ENCODE measurements at places on chromosomes 2 and 18. TPM values are rescaled to one million over a fixed set of nuclear protein-coding genes. Genes with fewer than 3 reads are reported as not detected.

GRCh38 chr2:218396688-218397462 is 2.8 kb upstream of the CTDSP1 start:
- H3K27me3 ChIP-seq = no peaks in the 10 kb centered on the region
- no peaks in the 10 kb centered on the region for H3K36me3 ChIP-seq
- peak; percentile 92 for DNase-seq
- H3K27ac ChIP-seq = peak overlapping the region; percentile 81
- peaks cover 19% of the 10 kb centered on the region for H3K4me1 ChIP-seq

DNA sequence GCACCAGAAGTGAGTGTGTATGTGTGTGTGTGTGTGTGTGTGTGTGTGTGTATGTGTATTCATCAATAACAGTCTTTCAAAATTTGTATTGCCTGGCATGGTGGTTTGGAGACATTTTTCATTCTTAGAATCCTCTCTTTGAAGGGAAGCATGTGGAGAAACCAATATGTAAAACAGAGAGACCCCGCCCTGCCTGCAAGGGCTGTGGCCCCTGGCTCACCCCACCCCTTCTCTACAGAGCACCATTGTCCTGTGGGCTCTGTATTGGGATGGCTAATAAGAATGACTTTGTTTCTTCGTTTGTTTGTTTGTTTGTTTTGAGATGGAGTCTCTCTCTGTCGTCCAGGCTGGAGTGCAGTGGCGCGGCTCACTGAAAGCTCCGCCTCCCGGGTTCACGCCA is 65.9 kb downstream of the GNAL start:
- no peak overlapping the region for H3K27ac ChIP-seq
- peaks cover 40% of the 10 kb centered on the region for H3K27me3 ChIP-seq
- no peak overlapping the region for H3K4me3 ChIP-seq
- H3K36me3 ChIP-seq = no peaks in the 10 kb centered on the region
- no peak for DNase-seq

DNA sequence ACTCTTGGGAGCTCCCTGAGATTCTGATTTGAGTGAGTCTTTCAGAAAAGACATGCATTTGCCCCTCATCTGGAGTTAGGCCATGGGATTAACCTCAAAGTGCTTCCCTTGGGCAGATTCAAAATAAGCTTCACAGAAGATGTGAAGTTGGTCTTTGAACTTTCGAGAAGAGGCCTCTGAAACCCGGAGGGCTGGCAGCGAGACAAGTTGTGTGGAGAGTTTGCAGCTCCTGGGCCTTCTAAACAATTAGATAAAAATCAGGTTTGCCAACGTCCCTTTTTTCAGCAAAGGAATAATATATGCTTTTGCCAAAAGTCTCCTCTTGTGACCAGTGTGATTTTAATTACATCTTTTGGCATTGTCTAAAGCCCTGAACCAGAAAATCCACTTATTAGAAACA is 489.7 kb downstream of the SOX11 start:
- H3K27me3 ChIP-seq = no peaks in the 10 kb centered on the region
- peak; percentile 45 for DNase-seq
- H3K27ac ChIP-seq = no peak overlapping the region

DNA sequence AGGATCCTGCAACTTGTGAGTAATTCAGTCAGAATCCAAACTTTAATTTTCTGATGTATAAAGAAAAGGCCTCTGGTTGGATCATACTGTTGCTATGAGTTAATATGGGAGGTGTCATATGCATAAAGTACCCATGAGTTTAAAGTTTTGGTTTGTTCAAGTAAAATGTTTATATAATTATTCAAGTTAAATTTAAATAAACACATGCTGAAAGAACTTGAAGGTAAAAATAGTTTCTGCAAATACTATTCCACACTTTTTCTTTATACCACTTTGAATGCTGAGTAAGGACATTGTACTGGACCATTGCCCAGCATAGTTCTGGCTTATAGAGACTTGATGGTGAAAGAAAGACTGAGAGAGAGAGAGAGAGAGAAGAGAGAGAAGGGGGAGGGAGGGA is 30.7 kb downstream of the PKP4 start:
- peak overlapping the region; percentile 88 for H3K27ac ChIP-seq
- no peaks in the 10 kb centered on the region for H3K36me3 ChIP-seq
- no peak overlapping the region for H3K4me3 ChIP-seq

- DNase-seq = no peak
- H3K27me3 ChIP-seq = no peaks in the 10 kb centered on the region
- no peak overlapping the region for H3K4me3 ChIP-seq
- peaks cover 5% of the 10 kb centered on the region for H3K4me1 ChIP-seq
Observed at GRCh38 chr18:44724105-44724778, 43.6 kb downstream of the SETBP1 start.

- peak; percentile 75 for DNase-seq
- no peaks in the 10 kb centered on the region for H3K27me3 ChIP-seq
- H3K4me3 ChIP-seq = peak overlapping the region; percentile 35
Observed at GRCh38 chr2:201546576-201546975, 95.0 kb downstream of the STRADB start.

DNA sequence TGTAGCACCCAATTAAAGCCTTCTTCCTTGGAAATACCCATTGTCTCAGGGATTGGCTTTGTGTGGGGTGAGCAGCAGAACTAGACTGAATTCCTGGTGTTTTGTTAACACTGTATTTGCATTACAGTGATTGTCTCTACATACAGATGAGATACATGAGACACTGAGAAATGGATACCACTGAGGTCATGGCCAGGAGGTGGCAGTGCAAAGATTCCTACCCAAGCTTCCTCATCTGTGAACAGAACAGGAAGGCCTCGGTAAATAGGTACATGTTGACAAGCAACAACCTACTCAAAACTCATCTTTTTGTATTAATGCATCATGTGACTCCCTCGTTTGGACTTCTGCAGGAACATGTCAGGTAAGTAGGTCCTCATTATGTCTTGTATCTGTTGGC is 445.8 kb upstream of the RGPD4 start:
- no peak overlapping the region for H3K27ac ChIP-seq
- H3K4me3 ChIP-seq = no peak overlapping the region

GRCh38 chr2:54461261-54461660 is 5.1 kb downstream of the SPTBN1 start:
- H3K27me3 ChIP-seq = no peaks in the 10 kb centered on the region
- H3K4me3 ChIP-seq = no peak overlapping the region
- H3K27ac ChIP-seq = peak overlapping the region; percentile 38

DNA sequence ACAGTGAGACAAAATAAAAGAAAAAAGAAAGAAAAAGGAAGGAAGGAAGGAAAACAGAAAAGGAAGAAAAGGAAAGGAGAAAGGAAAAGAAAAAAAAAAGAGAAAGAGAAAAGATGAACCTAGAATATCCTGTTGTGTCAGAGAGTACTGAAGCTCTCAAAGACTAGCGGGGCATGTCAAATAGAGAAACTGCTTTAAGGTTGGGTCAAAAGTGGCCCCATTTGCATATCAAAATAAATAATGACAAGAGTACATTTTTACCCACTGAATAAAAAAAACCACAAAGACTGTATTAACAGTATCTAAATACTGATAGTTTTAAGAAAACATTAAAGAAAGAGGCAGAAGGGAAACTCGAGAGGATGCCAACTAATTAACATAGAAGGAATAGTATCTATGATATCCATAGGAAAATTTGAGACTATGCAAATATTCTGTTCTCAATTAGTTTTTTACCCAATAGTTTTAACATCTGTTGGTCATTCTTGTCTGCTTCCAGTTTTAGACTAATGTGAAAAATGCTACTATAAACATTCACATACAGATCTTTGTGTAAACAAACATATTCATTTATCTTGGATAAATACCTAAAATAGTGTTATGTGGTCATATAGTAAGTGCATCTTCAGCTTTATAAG is 53.2 kb downstream of the SFXN5 start:
- H3K27ac ChIP-seq = no peak overlapping the region
- no peaks in the 10 kb centered on the region for H3K27me3 ChIP-seq
- no peak for DNase-seq
- H3K36me3 ChIP-seq = peaks cover 6% of the 10 kb centered on the region
- peaks cover 31% of the 10 kb centered on the region for H3K4me1 ChIP-seq
- H3K4me3 ChIP-seq = no peak overlapping the region

GRCh38 chr2:169776252-169776761 is 22.4 kb upstream of the SSB start:
- no peak overlapping the region for H3K27ac ChIP-seq
- no peak overlapping the region for H3K4me3 ChIP-seq
- H3K4me1 ChIP-seq = peaks cover 8% of the 10 kb centered on the region

GRCh38 chr18:63037491-63037890 is 282.1 kb downstream of the BCL2 start:
- H3K4me1 ChIP-seq = no peaks in the 10 kb centered on the region
- H3K27me3 ChIP-seq = peaks cover 3% of the 10 kb centered on the region
- H3K36me3 ChIP-seq = no peaks in the 10 kb centered on the region
- H3K4me3 ChIP-seq = no peak overlapping the region

GRCh38 chr18:2451556-2451955 is 119.7 kb downstream of the METTL4 start:
- DNase-seq = no peak
- no peaks in the 10 kb centered on the region for H3K4me1 ChIP-seq
- H3K27ac ChIP-seq = no peak overlapping the region
- H3K36me3 ChIP-seq = no peaks in the 10 kb centered on the region
- H3K4me3 ChIP-seq = no peak overlapping the region
- no peaks in the 10 kb centered on the region for H3K27me3 ChIP-seq

- H3K4me1 ChIP-seq = peaks cover 26% of the 10 kb centered on the region
- no peaks in the 10 kb centered on the region for H3K36me3 ChIP-seq
- H3K27me3 ChIP-seq = no peaks in the 10 kb centered on the region
- H3K27ac ChIP-seq = peak overlapping the region; percentile 79
Observed at GRCh38 chr2:168583710-168584521, 127.8 kb downstream of the CERS6 start.

GRCh38 chr18:62332431-62332830 is 7.3 kb downstream of the TNFRSF11A start:
- no peak overlapping the region for H3K4me3 ChIP-seq
- H3K36me3 ChIP-seq = no peaks in the 10 kb centered on the region
- H3K4me1 ChIP-seq = peaks cover 39% of the 10 kb centered on the region
- peaks cover 8% of the 10 kb centered on the region for H3K27me3 ChIP-seq
- H3K27ac ChIP-seq = no peak overlapping the region

GRCh38 chr2:96315400-96316071 is 9.6 kb upstream of the ITPRIPL1 start:
- peak overlapping the region; percentile 78 for H3K27ac ChIP-seq
- no peaks in the 10 kb centered on the region for H3K36me3 ChIP-seq
- no peak for DNase-seq
- peaks cover 18% of the 10 kb centered on the region for H3K4me1 ChIP-seq
- H3K4me3 ChIP-seq = peak overlapping the region; percentile 60
- peaks cover 4% of the 10 kb centered on the region for H3K27me3 ChIP-seq

- H3K4me1 ChIP-seq = peaks cover 26% of the 10 kb centered on the region
- H3K27ac ChIP-seq = peak within 1 kb of the TSS; percentile 95
- peak; percentile 96 for DNase-seq
Observed at GRCh38 chr2:71331581-71332434, at the start of gene ZNF638. Gene ZNF638 (plus strand): TSS chr2:71331782. CDS start chr2:71348955, 17,173 bp downstream.

- H3K36me3 ChIP-seq = no peaks in the 10 kb centered on the region
- H3K27ac ChIP-seq = no peak overlapping the region
- H3K27me3 ChIP-seq = peaks cover 68% of the 10 kb centered on the region
- no peak overlapping the region for H3K4me3 ChIP-seq
- peak; percentile 83 for DNase-seq
Observed at GRCh38 chr2:218998414-218999002, 5.3 kb upstream of the CRYBA2 start.

DNA sequence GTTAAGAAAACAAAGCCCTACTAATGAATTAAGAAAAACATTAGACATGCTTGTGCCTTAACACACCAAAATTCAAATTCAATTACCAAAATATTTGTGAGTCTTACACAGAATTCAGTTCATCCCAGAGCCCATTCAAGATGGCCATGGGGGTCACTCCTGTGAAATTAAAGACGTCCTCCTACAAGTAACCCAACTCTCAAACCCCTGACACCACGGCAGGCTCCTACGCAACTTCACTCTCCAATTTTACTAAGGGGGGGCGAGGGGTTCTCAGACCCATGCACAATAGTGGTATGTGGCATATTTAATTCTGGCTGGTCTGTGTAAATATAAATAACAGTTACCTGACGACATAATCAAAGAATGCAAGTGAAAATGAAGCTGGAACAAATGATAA is 5.0 kb downstream of the ZNF516 start:
- peak; percentile 38 for DNase-seq
- H3K36me3 ChIP-seq = no peaks in the 10 kb centered on the region
- H3K4me3 ChIP-seq = peak overlapping the region; percentile 87
- H3K27ac ChIP-seq = no peak overlapping the region
- H3K27me3 ChIP-seq = no peaks in the 10 kb centered on the region

DNA sequence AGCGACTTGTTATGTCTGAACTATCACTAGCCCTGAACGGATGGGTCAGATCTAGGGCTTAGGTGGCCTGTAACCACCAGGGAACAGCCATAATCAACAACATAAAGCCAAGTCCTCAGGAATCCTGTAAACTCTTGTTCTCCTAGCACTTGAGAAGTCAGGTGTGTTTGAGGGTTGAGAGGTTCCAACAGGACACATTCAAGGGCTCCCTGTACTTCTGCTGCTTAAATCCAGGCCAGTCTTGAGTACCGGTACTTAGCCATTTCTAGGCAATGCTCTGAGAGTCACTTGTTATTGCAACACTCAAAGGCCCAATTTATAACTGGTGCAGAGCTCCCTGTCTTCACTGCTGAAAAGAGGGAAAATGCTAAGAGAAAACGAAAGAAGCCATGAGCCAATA is 21.6 kb upstream of the SLC40A1 start:
- no peaks in the 10 kb centered on the region for H3K36me3 ChIP-seq
- no peak for DNase-seq
- H3K4me1 ChIP-seq = no peaks in the 10 kb centered on the region
- H3K27ac ChIP-seq = no peak overlapping the region

The AFG3L2 gene
- 61.9 TPM for total RNA-seq

The CPO gene
- not detected for total RNA-seq

The CNTNAP5 gene
- not detected for total RNA-seq

The HNRNPLL gene
- total RNA-seq = 53.9 TPM

The TMEM169 gene
- total RNA-seq = 0.88 TPM

The LRATD1 gene
- total RNA-seq = 10.0 TPM

The FOXI3 gene
- total RNA-seq = not detected

The LYPD1 gene
- 5.9 TPM for total RNA-seq

The GALNT1 gene
- total RNA-seq = 796 TPM

The LYPD6B gene
- 2.9 TPM for total RNA-seq

All from osteoblast (primary cell).